ENCODE measurements at places on chromosomes 16 and 17.

- no peak for DNase-seq
Observed at GRCh38 chr17:60579551-60579950, 20.4 kb upstream of the PPM1D start.

GRCh38 chr17:5678171-5678570 lies 93.9 kb upstream of the NLRP1 start:
- no peak for DNase-seq

GRCh38 chr17:43877031-43877430 lies 30.1 kb downstream of the CD300LG start:
- no peak for DNase-seq

- no peak for DNase-seq
Observed at GRCh38 chr16:30901201-30902028, 5.0 kb downstream of the CTF1 start.

DNA sequence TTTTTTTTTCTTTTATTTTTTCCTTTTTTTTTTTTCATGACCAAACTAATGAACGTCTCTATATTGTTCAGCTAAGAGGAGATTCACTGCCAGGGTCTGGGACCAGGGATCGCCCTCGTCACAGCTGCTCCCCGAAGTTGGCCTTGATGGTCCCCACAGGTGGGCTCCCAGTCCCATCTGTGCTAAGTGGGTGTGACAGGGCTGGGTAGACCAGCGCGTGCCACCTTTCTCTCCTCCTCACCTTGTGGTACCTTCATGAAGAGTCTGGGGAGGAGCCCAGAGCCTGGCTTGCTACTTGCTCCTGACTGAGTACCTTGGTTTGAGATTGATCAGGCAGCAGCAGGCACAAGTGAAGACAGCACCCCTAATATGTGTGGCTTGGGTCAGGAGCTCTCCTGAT lies 6.5 kb upstream of the FOXF1 start:
- no peak for DNase-seq

DNA sequence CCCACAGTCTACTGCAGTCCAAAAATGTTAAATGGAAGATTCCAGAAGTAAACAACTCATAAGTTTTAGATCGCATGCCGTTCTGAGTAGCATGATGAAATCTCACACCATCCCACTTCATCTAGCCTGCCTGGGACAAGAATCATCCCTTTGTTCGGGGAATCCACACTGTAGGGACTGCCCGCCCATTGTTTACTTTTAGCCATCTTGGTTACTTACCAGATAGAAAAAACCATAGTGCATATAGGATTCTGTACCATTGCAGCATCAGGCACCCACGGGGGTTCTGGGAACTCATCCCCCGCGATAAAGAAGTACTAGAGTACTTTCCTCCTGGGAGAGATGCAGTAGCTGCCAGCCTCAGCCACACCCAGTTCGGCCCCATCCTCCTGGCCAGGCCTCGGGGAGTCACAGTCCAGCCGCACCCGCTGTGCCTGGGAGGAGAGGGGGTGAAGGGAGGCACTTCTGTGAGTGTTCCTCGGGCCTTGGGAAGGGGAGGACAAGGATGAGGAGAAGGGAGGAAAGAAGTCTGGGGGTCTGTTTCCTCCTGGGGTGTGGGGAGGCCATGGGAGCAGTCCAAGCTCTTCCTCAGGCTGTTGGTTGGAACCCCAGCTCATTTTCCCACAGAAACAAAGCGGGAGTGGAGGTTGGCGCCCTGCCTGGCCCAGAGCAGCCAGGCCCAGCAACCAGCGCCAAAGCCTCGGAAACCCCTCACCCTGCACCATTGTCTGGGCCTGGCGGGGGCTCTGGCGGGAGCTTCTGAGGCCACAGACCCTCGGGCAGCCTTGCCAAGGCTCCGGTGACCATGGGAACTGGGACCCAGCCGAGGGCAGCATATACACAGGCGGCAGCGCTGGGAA lies 8.9 kb downstream of the TRIM47 start:
- DNase-seq, result peak; percentile 76

GRCh38 chr17:50653738-50654137 lies 19.1 kb downstream of the ABCC3 start:
- no peak for DNase-seq

GRCh38 chr16:87828071-87828906 lies 41.0 kb downstream of the SLC7A5 start:
- no peak for DNase-seq

DNA sequence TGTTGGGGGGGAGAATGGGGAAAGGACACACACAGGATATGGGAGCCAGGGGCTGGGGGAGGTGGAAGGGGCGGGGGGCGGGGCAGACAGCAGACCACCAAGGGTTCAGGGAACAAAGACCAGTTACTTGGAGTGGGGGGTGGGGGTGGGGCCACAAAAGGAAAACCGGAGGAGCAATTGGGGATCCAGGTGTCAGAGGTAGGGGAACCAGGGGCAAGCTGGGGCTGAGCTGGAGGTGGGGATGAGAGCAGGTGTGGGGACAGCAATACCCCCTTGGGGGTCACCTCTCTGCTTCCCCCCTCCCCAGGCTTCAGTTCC lies 1.4 kb upstream of the ORAI3 start:
- no peak for DNase-seq

DNA sequence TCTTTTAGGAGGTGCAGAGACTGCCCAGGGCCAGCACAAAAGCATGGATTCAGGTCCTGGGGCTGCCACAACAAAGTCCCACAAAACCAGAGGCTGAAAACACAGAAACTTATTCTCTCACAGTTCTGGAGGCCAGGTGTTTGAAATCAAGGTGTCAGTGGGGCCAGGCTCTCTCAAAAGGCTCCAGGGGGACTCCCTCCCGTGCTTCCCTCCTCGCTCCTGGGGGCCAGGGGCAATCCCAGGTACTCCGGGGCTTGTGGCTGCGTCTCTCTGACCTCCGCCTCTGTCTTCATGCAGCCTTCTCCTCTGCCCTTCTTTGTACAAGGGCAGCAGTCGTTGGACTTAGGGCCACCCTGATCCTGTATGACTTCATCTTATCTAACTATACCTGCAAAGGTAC lies 8.3 kb upstream of the RBFOX3 start:
- peak; percentile 1 for DNase-seq

DNA sequence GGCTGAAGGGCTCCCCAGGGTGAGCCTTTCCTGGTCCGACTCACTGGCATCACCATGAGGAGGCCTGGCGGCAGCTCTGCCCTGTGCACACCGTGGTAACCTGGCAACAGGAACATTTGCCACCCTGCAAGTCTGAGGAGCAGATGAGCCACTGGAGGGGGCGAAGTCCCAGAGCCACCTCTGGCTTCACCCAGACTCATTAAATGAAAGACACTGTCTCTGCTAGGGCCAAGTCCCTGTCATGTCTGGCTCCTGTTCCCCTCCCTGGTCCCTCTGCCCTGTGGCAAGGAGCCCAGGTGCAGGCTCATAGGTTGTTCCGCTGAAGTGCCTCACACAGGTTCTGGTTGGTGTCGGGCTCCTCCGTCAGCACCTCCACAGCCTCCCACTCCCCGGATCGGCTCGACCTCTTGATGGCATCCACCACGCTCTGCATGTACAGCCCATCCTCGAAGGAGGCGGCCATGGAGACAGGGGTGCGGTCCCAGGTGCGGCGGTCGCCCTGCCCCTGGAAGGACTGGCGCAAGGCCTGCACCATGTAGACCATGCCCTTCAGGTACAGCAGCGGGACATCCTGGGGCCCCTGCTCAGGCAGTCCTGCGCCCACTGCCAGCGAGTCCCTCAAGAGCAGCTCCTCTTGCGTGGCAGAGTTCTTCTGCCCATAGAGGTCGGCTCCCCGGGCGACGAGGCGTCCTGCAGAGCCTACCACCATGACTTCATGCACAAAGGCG lies 8.4 kb downstream of the C16orf86 start:
- no peak for DNase-seq

- DNase-seq, result peak; percentile 68
Observed at GRCh38 chr17:67293251-67294203, 48.5 kb upstream of the HELZ start.

DNA sequence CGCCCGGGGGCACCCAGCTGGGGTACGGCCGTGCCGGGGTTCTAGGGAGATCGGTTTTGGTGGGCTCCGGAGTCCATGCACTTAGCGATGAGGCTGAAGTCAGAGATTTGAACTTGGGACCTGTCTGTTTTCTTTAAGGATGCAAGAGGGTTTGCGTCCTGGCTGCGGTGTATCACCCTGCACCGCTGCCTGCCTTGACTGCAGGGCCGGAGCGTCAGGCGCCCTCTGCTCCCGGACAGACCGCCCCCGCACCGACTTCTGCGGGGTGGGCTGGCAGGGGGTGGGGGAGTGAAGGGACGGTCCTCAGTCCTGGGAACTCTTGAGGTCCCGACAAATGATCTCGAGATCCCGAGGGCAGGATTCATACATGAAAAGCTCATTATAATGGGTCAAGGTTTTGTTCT lies 701 bp downstream of the PDP2 start:
- DNase-seq, result no peak

DNA sequence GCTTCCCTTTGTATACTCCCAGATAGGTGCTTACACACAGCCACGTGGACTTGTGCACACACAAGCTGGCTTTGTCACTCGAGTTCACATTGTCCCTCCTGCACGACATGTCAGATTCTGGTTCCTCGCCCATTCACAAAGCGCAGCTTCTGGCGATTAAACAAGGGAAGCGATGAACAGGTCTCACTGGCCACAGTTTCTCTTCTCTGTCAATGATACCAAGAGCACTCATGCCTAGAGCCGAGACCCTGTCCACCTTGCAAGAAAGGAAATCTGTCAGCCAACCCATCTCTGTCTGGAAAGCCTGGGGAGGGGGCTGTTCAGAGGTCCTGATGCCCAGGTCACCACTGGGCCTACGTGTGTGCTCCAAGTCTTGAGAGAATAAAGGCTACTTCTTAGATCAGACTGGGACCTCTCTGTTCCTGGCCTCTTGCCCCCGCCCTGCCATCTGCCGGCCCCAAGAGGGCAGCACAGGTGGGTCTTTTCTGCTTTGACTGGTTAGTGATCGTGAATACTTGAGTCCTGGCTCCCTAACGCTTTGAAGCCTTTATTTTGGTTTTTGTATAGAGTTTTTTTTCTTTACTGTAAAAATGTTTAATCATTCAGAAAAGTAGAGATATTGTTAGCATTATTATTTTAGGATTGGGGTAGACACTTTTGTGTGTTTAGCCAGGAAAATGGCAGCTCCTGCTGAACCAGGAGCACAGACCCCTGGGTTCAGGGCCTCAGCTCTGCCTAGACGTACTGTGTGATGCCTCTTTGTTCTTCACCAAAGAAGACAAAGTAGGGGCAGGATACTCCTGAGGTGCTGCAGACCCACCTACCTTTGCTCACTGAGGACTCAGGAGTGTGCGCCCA lies 104.7 kb downstream of the MRM1 start:
- no peak for DNase-seq

GRCh38 chr16:87203060-87203656 lies 114.0 kb downstream of the C16orf95 start:
- DNase-seq, result peak; percentile 64

GRCh38 chr17:8455665-8456209 lies 20.1 kb downstream of the NDEL1 start:
- DNase-seq, result no peak

- peak; percentile 67 for DNase-seq
Observed at GRCh38 chr17:6666077-6666521, 14.5 kb downstream of the C17orf100 start.

DNA sequence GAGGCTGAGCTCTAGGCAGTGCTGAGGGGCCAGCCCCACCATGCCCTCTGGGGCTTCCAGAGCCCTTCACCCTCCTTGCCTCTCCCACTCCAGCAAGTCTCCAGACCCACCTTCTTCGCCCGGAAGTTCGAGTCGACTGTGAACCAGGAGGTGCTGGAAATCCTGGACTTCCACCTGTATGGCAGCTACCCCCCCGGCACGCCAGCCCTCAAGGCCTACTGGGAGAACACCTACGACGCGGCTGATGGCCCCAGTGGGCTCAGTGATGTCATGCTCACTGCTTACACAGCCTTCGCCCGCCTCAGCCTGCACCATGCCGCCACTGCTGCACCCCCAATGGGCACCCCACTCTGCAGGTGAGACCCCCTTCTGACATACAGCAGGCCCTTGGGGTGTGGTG lies 10.5 kb downstream of the XYLT2 start:
- no peak for DNase-seq

GRCh38 chr17:58513965-58514769 lies at the start of gene MTMR4:
Gene MTMR4, minus strand, starts transcription at chr17:58514638. Its CDS starts 231 bp downstream, at chr17:58514407.
- peak; percentile 84 for DNase-seq

DNA sequence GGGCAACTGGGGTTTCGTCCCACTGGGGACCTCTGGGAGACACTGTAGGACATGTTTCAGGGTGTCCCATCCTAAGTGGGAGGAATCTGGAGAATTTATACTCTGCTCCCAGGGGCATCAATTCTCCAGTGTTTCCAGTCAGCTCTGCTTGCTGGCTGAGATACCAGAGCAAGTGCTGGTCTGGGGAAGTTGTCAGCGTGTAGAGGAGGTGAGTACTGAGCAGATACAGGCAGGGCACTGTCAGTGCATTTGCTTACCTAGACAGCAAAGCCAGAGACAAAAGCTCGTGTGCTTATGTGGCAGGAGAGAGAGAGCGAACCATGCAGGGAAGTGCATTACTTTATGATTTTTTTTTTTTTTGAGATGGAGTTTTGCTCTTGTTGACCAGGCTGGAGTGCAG lies 20.2 kb upstream of the TOX3 start:
- DNase-seq, result no peak

DNA sequence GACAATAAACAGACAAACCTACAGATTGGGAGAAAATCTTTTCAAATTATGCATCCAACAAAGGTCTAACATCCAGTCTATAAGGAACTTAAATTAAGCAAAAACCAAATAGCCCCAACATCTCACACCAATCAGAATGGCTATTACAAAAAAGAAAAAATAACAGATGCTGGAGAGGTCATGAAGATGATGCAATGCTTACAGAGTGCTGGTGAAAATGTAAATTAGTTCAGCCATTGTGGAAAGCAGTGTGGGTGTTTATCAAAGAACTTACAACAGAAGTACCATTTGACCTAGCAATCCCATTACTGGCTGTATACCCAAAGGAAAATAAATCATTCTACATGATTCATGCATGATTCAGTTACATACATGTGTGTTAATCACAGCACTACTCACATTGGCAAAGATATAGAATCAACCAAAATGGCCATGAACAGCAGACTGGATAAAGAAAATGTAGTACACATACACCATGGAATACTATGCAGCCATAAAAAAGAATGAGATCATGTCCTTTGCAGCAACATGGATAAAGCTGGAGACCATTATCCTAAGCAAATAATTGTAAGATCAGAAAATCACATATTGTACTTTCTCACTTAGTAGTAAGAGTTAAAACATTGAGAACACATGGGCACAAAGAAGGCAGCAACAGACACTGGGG lies 223.9 kb upstream of the WSB1 start:
- DNase-seq, result no peak

DNA sequence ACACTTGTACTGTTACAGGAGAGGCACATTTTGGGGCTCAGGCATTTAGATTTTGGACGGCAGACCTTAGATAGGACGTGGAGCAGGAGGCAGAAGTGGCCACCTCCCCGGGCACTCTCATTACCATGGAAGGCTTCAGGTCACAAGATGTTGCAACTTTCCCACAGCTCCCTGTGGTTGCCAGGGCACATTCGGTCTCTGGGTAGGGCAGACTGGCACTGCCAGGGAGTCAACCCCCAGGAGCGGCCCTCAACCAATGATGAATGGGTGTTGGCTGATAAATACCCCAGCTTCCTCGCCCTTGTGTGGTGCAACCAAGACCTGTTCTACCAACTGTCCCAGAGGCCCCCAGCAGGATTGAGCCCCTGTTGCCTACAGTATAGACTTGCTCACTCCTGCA lies 11.2 kb downstream of the NAGPA start:
- DNase-seq, result no peak

Measured in left cardiac atrium (tissue), 4 donors.